ENCODE measurements at places on chromosomes 3 and 15.

- no peak for DNase-seq
Measured at GRCh38 chr3:25662736-25663320, 1.9 kb downstream of the TOP2B start.

- DNase-seq: no peak
Measured at GRCh38 chr3:172268425-172268824, 179.8 kb downstream of the GHSR start.

GRCh38 chr3:49104052-49104426 lies 518 bp downstream of the QARS1 start:
- DNase-seq: no peak

- no peak for DNase-seq
Measured at GRCh38 chr15:85671156-85671555, 123.6 kb downstream of the KLHL25 start.

- no peak for DNase-seq
Measured at GRCh38 chr3:42066516-42067181, 24.5 kb upstream of the TRAK1 start.

DNA sequence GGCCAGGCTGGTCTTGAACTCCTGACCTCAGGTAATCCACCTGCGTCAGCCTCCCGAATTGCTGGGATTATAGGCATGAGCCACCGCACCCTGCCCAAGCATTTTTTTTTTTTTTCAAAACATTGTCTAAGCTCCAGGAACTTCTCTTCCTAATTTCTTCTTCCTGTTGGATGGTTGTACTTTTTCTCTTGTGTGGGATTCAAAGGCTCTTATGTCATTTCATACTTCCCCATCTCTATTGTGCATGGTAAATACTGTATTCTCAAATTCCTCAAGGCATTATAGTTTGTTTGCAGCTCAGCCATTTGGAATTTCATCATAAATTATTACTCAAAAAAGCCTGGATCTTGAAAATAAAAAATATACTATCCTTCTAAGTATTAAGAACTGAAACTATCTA lies 199.1 kb upstream of the GADL1 start:
- no peak for DNase-seq

DNA sequence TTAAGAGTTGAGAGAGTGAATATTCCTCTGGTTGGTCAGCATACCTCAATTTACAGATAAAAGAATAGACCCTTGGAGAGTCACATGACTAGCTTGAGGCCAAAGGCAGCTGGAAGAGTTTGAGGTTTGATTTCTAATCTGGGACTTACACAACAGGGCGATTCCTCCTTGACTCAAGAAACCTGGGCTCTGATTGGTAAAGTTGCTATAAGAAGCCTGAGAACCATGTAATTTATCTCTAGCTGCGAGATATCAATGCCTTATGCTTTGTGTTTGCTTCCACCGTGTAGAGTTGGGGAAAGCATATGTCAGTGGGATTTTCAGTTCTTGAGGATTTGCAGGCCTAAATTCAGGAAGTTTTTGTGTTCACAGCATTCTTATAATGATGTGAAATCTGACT lies 206.0 kb downstream of the KLHL25 start:
- DNase-seq: no peak

DNA sequence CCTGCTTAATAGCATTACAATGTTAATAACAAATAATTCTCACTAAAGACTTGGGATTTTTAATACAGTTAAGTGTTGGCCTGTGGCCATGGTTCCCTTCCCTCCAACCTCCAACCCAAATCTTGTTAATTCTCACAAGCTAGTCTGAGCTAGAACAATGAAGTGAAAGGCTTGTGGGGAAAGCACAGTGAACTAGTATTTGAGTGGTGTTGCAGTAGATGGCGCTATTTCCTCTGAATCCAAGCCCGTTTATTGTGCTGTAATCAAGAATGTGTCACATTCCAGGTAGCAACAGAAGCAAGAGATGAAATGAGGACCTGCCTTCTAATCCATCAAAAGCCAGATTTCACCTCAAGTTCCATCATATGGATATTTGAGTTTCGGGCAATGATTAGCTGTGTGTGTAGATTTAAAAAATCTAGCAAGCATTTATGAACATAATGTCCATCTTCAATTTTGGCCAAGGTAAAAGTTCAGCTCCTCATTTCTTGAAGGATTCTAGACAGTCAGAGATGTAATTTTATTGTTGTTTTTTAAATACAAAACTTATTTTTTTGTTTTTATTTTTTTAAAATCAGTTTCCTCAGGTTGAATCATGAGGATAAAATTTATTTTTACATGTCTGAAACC lies 160.7 kb downstream of the SQOR start:
- DNase-seq: no peak

DNA sequence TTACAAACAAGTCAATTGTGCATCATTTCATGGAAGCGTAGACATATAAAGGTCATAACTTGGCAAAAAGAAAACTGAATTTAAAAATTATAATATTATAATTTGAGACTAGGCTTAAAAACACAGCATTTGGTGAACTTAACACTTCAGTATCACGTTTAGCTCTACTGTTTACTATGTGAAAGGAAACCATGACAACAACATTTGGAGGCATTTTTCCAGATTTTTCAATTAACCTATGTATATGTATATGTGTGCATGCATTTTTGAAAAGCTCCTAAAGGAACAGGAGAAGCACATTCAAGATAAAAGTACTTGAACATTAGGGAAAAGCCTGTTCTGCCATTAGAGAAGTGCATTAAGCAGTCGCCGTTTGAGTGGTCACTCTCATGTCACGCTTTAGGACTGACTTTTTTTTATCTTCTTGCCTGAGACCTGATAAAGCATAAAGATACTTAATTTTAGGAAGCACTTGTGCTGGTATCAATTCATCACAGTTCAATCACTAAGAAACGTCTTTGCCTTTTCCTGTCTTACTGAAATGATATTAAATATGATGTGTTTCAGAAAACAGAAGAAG lies 156.0 kb downstream of the NAALADL2 start:
- DNase-seq: no peak

GRCh38 chr15:62545467-62546227 lies 380.6 kb upstream of the C2CD4B start:
- no peak for DNase-seq

DNA sequence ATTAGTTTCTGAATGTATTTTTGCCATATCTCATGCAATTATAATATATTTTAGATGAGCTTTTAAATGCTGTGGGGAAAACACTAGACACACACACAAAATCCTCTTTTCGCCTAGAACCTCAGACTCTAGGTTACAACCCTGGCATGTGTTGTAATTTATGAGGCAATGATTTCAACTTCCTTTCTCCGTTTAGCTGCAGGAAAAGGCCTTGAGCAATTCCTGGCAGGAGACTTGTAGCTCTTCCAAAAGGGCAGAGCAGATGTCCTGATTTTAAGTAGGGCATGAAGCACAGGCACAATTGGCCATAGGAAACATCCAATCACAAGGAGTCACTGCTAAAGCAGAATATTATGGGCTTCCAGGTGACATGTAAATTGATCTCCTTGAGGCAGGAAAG lies 82.0 kb downstream of the GPR156 start:
- no peak for DNase-seq

GRCh38 chr3:157135671-157136396 lies 24.1 kb downstream of the CCNL1 start:
- no peak for DNase-seq
